ENCODE measurements at places on chromosomes 13 and 19. TPM values are rescaled to one million over a fixed set of nuclear protein-coding genes. Genes with fewer than 3 reads are reported as not detected.
A peak's percentile ranks its signal among the peaks of the same experiment; 100 is the strongest.

GRCh38 chr19:15894359-15894758 lies 3.5 kb downstream of the CYP4F2 start:
- H3K4me3 ChIP-seq: no peak overlapping the region
- H3K4me1 ChIP-seq: peaks cover 6% of the 10 kb centered on the region

The NTN5 gene
- total RNA-seq: not detected

DNA sequence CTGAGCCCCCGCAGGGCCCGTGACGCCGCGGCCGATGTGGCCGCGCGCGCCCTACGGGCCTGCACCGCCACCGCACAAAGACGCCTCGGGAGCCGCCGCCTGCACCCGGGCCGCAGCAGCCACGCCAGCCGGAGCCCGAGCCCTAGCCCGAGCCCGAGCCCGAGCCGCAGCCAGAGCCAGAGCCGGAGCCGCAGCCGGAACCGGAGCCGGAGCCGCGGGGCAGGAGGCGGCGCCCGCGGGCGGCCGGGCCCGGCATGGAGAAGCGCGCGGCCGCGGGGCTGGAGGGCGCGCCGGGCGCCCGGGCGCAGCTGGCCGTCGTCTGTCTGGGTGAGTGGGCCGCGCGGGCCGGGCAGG lies 379 bp downstream of the LRP3 start:
- DNase-seq: no peak
- no peaks in the 10 kb centered on the region for H3K4me1 ChIP-seq
- H3K4me3 ChIP-seq: peak overlapping the region; percentile 69
- H3K36me3 ChIP-seq: no peaks in the 10 kb centered on the region

GRCh38 chr19:872266-872951 lies 12.9 kb downstream of the CFD start:
- H3K4me3 ChIP-seq: no peak overlapping the region
- no peaks in the 10 kb centered on the region for H3K36me3 ChIP-seq

GRCh38 chr13:47120282-47120681 lies 223.4 kb upstream of the HTR2A start:
- no peaks in the 10 kb centered on the region for H3K36me3 ChIP-seq
- H3K4me3 ChIP-seq: no peak overlapping the region
- H3K27me3 ChIP-seq: no peaks in the 10 kb centered on the region
- DNase-seq: no peak
- H3K4me1 ChIP-seq: no peaks in the 10 kb centered on the region

- DNase-seq: no peak
- no peak overlapping the region for H3K27ac ChIP-seq
- no peak overlapping the region for H3K4me3 ChIP-seq
- no peaks in the 10 kb centered on the region for H3K4me1 ChIP-seq
- H3K27me3 ChIP-seq: no peaks in the 10 kb centered on the region
Observed at GRCh38 chr19:35204799-35205732, 23.5 kb downstream of the FAM187B start.

The MBD3L2B gene
- not detected for total RNA-seq

The SLITRK1 gene
- total RNA-seq: not detected

GRCh38 chr13:44884076-44884729 lies 105.1 kb downstream of the NUFIP1 start:
- no peak for DNase-seq
- H3K36me3 ChIP-seq: no peaks in the 10 kb centered on the region
- no peaks in the 10 kb centered on the region for H3K4me1 ChIP-seq
- H3K27me3 ChIP-seq: no peaks in the 10 kb centered on the region
- no peak overlapping the region for H3K27ac ChIP-seq

The WDFY2 gene
- total RNA-seq: 6.4 TPM

DNA sequence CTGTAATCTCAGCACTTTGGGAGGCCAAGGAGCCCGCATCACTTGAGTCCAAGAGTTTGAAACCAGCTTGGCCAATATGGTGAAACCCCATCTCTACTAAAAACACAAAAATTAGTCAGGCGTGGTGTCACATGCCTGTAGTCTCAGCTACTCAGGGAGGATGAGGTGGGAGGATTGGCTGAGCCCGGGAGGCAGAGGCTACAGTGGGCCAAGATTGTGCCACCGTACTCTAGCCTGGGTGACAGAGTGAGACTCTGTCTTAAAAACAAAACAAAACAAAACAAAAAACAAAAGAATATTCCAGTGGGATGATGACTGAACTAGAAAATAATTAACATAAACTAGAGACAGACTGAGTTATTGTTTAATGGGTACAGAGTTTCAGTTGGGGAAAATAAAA lies 81.7 kb upstream of the ABCC4 start:
- H3K4me3 ChIP-seq: no peak overlapping the region
- DNase-seq: no peak
- H3K27ac ChIP-seq: no peak overlapping the region
- H3K36me3 ChIP-seq: no peaks in the 10 kb centered on the region

The BRME1 gene
- total RNA-seq: 3.7 TPM

- H3K36me3 ChIP-seq: peaks cover 4% of the 10 kb centered on the region
- H3K27me3 ChIP-seq: no peaks in the 10 kb centered on the region
- no peak overlapping the region for H3K27ac ChIP-seq
- no peak overlapping the region for H3K4me3 ChIP-seq
- DNase-seq: no peak
Observed at GRCh38 chr13:45331123-45331619, 9.8 kb downstream of the TPT1 start.

The ISOC2 gene
- total RNA-seq: 90.8 TPM

GRCh38 chr13:93226623-93227279 lies at the start of gene GPC6:
Gene GPC6, plus strand, starts transcription at chr13:93226807.
- no peaks in the 10 kb centered on the region for H3K4me1 ChIP-seq
- no peaks in the 10 kb centered on the region for H3K36me3 ChIP-seq
- DNase-seq: peak; percentile 28
- H3K27me3 ChIP-seq: no peaks in the 10 kb centered on the region
- peak within 1 kb of the TSS; percentile 76 for H3K4me3 ChIP-seq
- peak within 1 kb of the TSS; percentile 99 for H3K27ac ChIP-seq

- DNase-seq: no peak
- H3K4me1 ChIP-seq: no peaks in the 10 kb centered on the region
- no peaks in the 10 kb centered on the region for H3K27me3 ChIP-seq
- H3K36me3 ChIP-seq: no peaks in the 10 kb centered on the region
Observed at GRCh38 chr13:46992383-46992952, 95.6 kb upstream of the HTR2A start.

DNA sequence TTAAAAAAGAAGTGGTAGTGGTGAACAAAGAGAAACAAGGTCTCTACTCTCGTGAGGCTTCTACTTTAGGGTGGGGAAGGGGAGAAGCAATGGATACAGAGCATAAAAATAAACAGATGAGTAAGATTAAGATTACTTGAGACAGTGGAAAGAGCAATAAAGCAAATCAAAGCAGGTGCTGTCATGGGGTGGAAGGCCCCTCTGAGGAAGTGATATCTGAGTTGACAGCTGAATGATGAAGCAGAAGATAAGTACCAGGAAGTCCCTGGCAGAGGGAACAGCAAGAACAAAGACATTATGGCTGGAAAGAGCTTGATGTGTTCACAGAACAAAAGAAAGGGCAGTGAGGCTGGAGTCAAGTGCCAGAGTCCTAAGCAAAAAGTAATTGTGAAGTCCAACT lies 221.8 kb downstream of the ENOX1 start:
- no peak overlapping the region for H3K4me3 ChIP-seq
- no peaks in the 10 kb centered on the region for H3K36me3 ChIP-seq
- no peak overlapping the region for H3K27ac ChIP-seq
- no peak for DNase-seq

DNA sequence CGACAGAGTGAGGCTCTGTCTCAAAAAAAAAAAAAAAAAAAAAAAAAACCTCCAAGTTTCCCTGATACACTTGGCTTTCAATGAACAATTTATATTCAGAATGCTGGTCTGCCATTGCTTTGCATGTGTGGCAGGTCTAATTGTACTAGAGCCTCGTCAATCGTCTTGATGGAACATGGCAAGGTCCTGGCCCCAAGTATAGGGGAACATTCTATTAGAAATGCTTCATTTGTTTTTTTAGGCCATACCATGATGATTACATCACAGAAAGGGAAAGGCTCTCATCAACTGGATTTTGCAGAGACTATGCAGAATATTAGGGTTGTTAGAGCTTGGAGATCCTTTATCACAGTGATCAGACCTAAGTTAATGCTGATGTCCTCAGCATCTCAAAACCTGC lies 28.0 kb downstream of the SPRY2 start:
- no peaks in the 10 kb centered on the region for H3K36me3 ChIP-seq
- H3K4me3 ChIP-seq: no peak overlapping the region
- DNase-seq: no peak

GRCh38 chr13:51249770-51250741 lies 27.9 kb downstream of the FAM124A start:
- H3K4me1 ChIP-seq: no peaks in the 10 kb centered on the region
- H3K27me3 ChIP-seq: no peaks in the 10 kb centered on the region
- H3K4me3 ChIP-seq: no peak overlapping the region
- DNase-seq: no peak
- H3K27ac ChIP-seq: no peak overlapping the region

DNA sequence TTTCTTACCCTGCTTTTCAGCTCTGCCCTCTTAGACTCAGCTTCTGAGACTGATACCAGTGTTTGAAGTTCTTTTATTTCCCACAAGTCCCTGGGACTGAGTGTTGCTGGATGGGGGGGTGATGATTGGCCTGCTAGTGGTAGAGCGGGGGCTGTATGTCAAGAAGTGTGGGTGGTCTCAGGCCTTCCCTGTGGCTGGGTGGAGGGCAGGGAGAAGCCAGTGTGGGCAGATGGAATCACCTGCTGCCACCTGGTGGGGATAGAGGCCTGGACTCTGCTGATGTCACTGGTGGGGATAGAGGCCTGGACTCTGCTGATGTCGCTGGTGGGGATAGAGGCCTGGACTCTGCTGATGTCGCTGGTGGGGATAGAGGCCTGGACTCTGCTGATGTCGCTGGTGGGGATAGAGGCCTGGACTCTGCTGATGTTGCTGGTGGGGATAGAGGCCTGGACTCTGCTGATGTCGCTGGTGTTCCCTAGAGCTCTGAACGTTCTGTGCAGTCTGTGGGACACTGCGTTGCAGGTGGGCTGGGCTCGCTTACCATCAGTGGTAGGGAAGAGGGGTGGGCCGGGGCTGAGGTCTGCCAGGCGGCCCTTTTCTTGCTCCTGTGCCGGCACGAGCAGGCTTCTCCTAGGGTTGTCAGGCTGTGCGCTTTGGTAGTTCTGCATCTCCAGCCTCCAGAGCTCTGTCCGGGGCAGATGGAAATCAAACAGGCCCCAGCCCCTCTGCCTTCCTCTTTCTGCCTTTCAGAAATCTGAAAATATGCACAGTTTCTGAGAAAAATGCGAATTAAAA lies 101.3 kb downstream of the ARHGEF7 start:
- no peak for DNase-seq
- H3K27me3 ChIP-seq: no peaks in the 10 kb centered on the region
- H3K27ac ChIP-seq: no peak overlapping the region
- H3K4me1 ChIP-seq: no peaks in the 10 kb centered on the region
- H3K36me3 ChIP-seq: no peaks in the 10 kb centered on the region

DNA sequence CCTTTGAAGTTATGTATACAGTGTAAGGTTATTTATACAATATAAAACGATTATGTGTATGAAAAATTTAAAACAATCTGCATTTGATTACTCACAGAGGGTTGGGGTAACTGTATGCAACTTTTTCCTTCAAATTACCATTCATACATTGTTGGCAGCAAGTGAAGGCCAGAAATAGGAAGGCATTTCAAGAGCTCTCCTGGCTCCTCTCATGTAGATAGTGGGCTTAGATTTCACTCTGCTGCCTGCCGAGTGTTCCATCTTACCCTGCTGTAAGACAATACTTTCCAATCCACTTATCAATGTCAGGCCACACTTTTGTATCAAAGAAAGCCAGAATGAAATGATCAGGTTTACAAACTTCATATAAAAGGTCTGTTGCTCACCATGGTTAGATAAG lies 245.2 kb downstream of the DNAJC15 start:
- no peaks in the 10 kb centered on the region for H3K36me3 ChIP-seq
- H3K27me3 ChIP-seq: no peaks in the 10 kb centered on the region
- no peak for DNase-seq
- no peak overlapping the region for H3K27ac ChIP-seq

The ZNF43 gene
- 0.49 TPM for total RNA-seq

DNA sequence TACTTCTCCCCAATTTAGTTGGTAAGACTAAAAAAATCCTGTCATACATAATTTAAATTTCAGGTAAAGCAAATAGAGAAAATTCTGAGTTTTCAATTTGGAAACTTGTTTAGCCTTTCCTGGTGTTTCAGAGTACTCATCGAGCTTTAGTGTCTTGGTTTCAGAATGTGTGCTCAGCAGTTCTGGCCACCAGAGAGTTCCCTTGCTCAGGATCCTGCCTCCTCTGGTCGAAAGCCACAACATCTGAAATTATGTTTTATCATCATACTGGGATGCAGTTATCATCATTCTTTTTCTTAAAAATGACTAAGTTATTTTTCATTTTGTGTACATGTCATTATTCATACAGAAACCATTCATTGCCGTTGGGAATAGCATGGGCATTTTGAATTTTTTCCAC lies 263.2 kb upstream of the SPRY2 start:
- no peak overlapping the region for H3K27ac ChIP-seq
- H3K4me3 ChIP-seq: no peak overlapping the region
- no peaks in the 10 kb centered on the region for H3K4me1 ChIP-seq
- DNase-seq: no peak
- no peaks in the 10 kb centered on the region for H3K27me3 ChIP-seq

The NFIC gene
- total RNA-seq: 137 TPM

The HPN gene
- total RNA-seq: 330 TPM

- no peaks in the 10 kb centered on the region for H3K36me3 ChIP-seq
- H3K4me1 ChIP-seq: no peaks in the 10 kb centered on the region
- no peak overlapping the region for H3K27ac ChIP-seq
- no peak overlapping the region for H3K4me3 ChIP-seq
Observed at GRCh38 chr19:48986211-48986610, 6.9 kb downstream of the GYS1 start.

GRCh38 chr19:3184847-3185460 lies 776 bp upstream of the NCLN start:
- H3K4me1 ChIP-seq: no peaks in the 10 kb centered on the region
- peak; percentile 82 for DNase-seq
- H3K36me3 ChIP-seq: no peaks in the 10 kb centered on the region
- H3K27me3 ChIP-seq: no peaks in the 10 kb centered on the region

DNA sequence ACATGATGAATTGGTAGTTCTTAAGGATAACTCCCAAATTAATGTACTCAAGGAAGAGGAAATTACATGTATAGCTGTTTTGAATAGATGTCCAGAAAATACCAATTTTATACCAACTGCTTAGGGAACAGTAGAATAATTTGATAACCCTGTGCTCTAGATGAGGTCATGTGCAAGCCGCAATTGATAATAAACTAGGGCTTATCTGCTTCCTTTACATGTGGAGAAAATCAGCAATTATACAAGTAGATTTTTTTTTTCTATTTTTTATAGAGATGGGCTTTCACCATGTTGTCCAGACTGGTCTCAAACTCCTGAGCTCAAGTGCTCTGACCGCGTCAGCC lies 9.3 kb downstream of the TPT1 start:
- peaks cover 5% of the 10 kb centered on the region for H3K4me1 ChIP-seq
- no peak overlapping the region for H3K4me3 ChIP-seq

All from right lobe of liver (tissue), 6 donors.